CD4-positive, alpha-beta T cell treated with Interferon gamma for 1 hour (primary cell): ENCODE measurements at places on chromosomes 4 and X.

GRCh38 chr4:175330236-175330635 lies 412.1 kb downstream of the ADAM29 start:
- no peak for DNase-seq

DNA sequence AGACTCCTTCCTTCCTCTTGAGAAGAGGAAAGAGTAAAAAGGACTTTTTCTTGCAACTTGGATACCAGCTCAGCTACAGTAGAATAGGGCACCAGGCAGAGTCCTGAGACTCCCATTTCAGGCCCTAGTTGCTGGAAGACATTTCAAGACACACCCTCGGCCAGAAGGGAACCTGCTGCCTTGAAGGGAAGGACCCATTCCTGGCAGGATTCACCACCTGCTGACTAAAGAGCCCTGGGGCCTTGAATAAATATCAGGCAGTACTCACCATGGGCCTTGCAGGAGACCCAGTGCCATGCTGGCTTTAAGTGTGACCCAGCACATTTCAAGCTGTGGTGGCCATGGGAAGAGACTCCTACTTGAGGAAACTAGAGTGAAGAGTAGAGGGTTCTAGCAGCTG lies 317.6 kb downstream of the DKK2 start:
- no peak for DNase-seq

DNA sequence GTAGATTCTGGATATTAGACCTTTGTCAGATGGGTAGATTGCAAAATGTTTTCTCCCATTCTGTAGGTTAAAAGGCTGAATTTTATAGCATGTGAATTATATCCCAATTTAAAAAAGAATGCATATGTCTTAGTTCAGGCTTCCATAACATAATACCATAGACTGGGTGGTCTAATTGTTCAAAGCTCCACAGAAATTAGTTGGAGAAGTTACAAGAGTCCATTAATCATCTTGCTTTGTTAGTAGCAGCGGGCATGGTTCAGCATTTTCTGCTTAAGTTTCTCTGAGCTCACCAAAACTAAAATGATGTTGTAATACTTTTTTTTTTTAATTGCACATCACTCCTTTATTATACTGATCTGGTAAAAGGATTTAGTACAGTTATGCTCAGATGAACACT lies 1.8 kb downstream of the PGAM4 start:
- DNase-seq = no peak

DNA sequence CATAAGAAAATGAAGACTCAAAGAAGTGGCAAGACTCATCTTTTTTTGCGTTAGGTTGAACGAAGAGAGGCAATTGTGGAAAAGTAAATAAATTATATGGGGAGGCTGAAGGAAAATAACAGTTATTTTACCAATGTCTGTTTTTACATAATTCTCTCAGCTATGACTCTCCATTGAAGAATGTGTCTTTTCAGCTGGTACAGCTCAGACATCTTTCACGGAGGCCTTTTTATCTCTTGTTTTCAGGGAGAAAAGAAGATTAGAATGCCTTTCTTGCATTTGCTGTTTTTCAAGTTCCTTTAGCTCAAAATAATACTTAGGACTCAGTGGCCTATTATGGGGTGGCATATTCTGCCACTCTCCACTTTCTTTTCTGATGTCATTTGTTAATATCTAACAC lies 153.0 kb downstream of the ADAM29 start:
- DNase-seq = no peak

GRCh38 chr4:80134936-80135701 lies 62.1 kb upstream of the ANTXR2 start:
- no peak for DNase-seq

- DNase-seq = no peak
These were observed 516.0 kb downstream of the PCDH7 start for GRCh38 chr4:31236020-31236638.

- no peak for DNase-seq
These were observed 80.8 kb downstream of the SLC7A11 start for GRCh38 chr4:138161351-138161750.

DNA sequence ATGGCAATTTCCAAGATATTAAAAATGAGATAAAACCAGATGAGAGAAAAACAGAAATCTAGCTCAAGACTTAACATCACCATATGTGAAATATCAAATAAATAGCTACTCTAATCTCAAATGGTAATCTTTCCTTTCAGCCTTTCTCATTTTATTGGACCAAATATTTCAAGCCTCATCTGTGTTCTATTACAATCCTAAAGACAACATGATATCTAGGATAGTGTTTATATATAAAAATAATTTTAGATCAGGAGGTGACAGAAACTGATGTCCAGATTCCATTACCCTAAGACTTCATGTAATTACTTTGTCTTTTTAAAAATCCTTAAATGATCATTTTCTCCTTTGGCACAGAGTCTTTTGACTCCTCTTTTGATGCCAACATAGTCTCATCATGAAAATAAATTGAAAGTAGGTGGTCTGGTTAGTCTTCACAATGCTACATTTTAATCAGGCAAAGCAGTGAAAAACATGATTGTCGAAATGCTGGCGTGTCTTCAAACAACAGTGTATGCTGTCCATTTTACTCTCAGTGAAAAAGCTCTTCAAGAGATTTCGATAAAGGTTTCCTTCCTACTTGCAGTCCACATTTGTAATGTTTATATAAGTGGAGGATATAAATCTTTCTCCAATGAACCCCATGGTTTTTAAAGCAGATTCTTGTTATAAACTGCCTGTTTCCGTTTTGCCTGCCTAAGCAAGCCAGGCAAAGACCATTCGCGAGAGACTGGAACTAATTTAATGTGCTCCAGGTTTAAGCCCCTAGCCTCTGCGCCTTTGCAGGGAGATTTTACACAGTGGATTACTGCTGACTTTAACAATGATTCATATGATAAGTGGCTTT lies 169.8 kb downstream of the SCFD2 start:
- DNase-seq = no peak

DNA sequence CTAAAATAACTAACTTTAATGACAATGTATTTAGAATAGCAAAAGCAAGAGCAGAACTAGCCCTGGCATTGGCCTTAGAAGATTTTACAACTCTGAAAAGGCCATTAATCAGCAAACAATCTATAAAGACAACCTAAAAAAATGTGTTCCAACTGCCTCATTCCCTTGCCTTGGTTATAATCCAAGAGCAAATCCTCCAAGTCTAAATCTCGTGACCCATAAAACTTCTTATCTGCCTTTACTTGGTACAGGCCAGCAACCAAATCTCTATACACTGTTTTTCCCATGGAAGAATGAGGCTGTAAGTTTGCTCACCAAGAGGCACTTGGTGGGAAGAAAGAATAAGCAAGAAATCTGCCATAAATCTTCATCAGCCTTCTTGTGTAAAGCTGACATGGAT lies 175.3 kb upstream of the MID1 start:
- DNase-seq = no peak

- no peak for DNase-seq
These were observed 99.4 kb upstream of the PUDP start for GRCh38 chrX:7247346-7247745.

DNA sequence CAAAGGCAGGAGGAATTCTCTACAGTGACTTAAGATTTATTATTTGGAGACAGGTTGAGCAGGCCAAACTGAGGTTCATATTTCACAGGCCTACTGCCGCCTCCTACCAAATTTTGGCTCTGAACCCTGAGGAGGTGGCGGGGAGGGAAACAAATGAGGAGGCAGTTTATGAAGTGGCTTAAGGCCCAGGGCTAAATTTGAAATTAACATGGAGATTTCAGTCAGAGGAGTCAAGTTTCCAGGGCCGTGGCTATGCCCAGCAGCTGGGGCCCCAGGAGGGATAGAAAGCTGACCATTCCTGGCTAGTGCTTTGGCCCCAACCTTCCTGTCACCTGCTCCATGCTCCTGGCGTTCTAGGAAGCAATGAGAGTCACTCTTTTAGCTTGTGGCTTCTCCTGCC lies 73.4 kb upstream of the ARHGAP36 start:
- DNase-seq = no peak

DNA sequence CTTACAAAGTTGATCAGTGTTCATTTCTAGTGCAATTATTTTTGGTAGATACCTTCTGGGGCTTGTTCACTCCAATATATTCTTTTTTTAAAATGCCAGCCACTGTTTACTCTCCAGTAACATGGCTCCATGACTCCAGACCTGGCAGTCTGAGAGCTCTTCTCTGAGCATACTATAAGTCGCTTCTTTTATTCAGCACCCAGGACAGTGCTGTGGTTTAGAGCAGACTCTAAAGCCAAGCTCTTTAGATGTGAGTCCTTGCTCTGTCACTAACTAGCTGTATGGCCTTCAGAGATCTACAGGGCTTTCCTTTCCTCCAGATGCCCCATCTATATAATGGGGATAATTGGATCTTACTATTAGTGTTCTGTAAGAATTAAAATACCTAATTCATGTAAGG lies 200.2 kb upstream of the FAM241A start:
- DNase-seq = no peak

- no peak for DNase-seq
These were observed 170.8 kb upstream of the GATB start for GRCh38 chr4:151931563-151931962.
